Activated CD8-positive, alpha-beta T cell treated with anti-CD3 and anti-CD28 coated beads, Interleukin-2, amount 10 ng/mL, durations not matched to agents 7 days and 5 days (primary cell): ENCODE measurements at places on chromosomes 12 and 14.

GRCh38 chr12:5965950-5966383 lies 20.9 kb upstream of the ANO2 start:
- peak; percentile 63 for DNase-seq
- H3K4me1 ChIP-seq = no peaks in the 10 kb centered on the region
- no peaks in the 10 kb centered on the region for H3K36me3 ChIP-seq
- no peak overlapping the region for H3K4me3 ChIP-seq
- peaks cover 11% of the 10 kb centered on the region for H3K27me3 ChIP-seq

- H3K27me3 ChIP-seq = no peaks in the 10 kb centered on the region
- H3K4me1 ChIP-seq = no peaks in the 10 kb centered on the region
- no peak overlapping the region for H3K27ac ChIP-seq
- H3K4me3 ChIP-seq = no peak overlapping the region
- no peak for DNase-seq
These were observed 238.9 kb upstream of the SRRM4 start for GRCh38 chr12:118742431-118742830.

DNA sequence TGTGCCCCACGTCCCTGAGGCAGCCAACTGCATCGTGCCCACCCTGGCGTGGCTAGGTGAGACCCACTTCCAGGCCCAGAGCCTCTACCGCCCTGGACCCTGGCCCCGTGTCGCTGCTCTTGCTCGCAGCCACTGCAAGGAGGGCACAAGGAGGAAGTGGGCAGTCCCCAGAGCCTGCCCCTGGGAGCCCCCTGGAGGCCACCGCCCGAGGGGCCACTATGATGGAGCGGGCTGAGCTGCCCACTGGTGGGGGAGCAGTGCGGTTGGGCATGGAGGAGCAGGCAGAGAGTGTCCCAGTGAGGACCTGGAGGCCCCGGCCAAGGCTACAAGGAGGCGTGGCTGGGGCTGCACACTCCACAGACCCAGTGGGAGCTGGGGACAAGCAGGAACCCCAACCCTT lies 323.6 kb downstream of the PCNX1 start:
- peaks cover 7% of the 10 kb centered on the region for H3K4me1 ChIP-seq
- no peaks in the 10 kb centered on the region for H3K36me3 ChIP-seq
- no peak overlapping the region for H3K27ac ChIP-seq
- H3K27me3 ChIP-seq = peaks cover 4% of the 10 kb centered on the region
- H3K4me3 ChIP-seq = no peak overlapping the region

DNA sequence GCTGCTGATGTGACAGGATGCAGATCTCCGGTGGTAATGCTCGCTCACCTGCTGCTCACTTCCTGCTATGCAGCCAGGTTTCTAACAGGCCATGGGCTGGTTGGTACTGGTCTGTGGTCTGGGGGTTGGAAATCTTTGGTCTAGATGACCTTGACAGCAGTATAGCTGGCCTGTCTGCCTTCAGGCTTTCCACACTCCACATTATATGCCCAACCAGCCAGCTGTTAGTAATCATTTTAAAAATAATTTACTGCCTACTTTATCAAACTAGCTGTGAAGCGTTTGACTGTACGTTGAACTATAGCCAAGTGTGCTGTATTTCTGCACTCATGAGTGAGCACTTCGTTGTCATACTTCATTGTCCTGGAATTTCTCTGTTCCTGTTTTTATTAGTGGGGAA lies 424.0 kb upstream of the GARIN6 start:
- H3K27ac ChIP-seq = no peak overlapping the region
- H3K36me3 ChIP-seq = no peaks in the 10 kb centered on the region
- no peak for DNase-seq

DNA sequence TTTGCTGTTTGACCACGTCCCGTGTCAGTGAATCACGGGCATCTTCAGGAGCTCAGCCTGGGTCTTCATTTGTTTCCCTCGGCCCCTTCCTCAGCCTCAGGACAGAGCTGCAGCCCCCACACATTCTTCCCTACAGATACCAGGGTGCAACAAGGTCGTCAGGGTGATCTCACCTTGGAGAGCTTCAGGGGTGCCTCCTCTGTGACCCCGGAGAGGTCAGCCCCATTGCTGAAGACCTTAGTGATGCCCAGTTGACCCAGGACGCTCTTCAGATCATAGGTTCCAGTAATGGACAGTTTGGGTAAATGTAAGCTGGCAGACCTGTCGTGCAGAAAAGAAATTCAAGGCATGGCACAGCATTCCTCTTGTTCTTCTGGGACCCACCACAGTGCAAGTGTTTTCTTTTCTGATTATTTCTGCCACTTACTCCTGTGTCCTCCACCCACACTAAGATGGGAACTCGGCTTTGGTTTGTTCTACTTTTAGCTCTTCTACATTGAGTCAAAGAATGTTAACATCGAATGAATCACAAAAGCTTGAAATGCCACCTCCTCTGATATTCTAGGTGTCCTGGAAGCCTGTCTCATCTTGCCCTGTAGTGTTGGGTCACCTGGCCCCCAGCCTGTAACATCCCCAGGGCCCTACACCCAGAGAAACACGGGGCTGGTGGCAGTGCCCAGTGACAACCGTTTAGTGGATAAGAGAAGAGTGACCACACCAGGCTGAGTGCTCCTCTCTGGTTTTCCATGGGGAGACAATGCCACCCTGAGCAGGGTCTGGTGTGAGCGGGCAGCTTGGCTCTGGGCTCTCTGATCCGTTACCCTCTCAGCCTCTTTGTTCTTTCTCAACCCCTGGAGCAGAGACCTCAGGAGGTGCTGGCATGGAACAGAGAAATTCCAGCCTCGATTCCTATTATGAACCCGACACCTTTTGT lies 8.8 kb downstream of the SERPINA1 start:
- H3K4me3 ChIP-seq = no peak overlapping the region
- DNase-seq = no peak
- H3K4me1 ChIP-seq = no peaks in the 10 kb centered on the region

DNA sequence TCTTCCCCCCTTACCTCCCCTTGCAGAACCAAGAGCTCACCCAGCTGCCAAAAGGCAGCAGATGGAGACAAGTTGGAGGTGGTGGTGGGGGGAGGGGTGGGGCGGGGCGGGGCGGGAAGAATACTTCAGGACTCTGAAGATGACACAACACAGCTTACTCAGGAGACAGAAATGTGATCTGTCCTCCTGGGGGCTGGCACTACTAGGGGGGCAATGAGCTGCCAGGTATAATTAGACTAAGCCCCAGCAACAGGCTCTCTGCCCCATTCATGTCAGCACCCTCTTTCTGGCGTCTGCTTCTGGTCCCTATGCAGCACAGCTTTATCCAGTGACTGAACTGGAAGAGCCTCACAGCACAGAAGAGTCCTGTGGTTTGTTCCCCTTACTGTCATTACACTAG lies 407.0 kb downstream of the MED13L start:
- DNase-seq = no peak
- H3K4me1 ChIP-seq = peaks cover 5% of the 10 kb centered on the region
- H3K27ac ChIP-seq = no peak overlapping the region
- no peaks in the 10 kb centered on the region for H3K36me3 ChIP-seq

DNA sequence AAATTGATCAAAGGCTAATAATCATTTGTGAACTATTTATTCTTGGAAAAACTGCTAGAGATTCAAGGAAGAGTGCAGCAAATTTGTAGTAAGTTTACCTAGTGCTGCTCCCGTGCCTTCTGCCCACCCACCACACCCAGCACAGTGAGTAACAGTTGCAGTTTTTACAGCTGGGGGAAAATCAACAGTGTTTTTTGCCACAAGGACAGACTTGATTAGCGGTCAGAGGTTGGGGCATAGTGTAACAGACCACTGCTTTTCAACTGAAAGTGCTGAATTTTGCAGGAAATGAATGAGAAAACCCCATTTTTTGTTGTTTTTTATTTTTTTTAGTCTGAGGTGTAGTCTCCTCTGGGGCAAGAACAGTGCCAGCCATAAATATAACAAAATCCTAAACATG lies 7.5 kb upstream of the KLRK1 start:
- H3K4me3 ChIP-seq = peak overlapping the region; percentile 38
- H3K27ac ChIP-seq = peak overlapping the region; percentile 64
- peaks cover 29% of the 10 kb centered on the region for H3K36me3 ChIP-seq
- H3K27me3 ChIP-seq = no peaks in the 10 kb centered on the region

GRCh38 chr14:74492776-74493342 lies at the start of gene NPC2:
TSS of gene NPC2 (minus strand) at chr14:74493305. CDS start at chr14:74493274, 31 bp downstream.
- no peaks in the 10 kb centered on the region for H3K27me3 ChIP-seq
- H3K36me3 ChIP-seq = peaks cover 12% of the 10 kb centered on the region
- peak; percentile 26 for DNase-seq
- no peak within 1 kb of the TSS for H3K4me3 ChIP-seq
- H3K4me1 ChIP-seq = peaks cover 30% of the 10 kb centered on the region
- H3K27ac ChIP-seq = peak within 1 kb of the TSS; percentile 90

DNA sequence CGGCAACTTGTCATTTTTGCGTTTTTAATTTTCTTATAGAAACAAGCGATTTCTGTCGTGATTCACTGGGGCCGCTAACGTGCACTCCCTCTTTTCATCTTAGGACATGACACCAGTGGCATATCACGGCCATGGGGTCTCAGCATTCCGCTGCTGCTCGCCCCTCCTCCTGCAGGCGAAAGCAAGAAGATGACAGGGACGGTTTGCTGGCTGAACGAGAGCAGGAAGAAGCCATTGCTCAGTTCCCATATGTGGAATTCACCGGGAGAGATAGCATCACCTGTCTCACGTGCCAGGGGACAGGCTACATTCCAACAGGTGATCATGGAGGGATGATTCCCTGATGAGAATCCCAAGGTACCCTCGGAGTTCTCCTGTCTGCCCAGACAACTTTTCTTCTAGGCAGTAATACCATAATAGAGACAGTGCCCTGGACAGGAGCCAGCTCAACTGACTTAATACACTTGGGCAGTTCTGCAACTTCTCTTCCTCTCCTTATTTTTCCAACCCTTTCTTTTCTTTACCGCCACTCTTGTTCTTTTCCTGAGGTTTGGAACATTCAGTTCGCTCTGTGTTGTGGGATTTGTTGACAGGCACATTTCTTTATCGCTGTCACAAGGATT lies 821 bp downstream of the TMEM106C start:
- peaks cover 31% of the 10 kb centered on the region for H3K4me1 ChIP-seq
- H3K27me3 ChIP-seq = peaks cover 24% of the 10 kb centered on the region
- H3K36me3 ChIP-seq = peaks cover 51% of the 10 kb centered on the region
- peak overlapping the region; percentile 85 for H3K27ac ChIP-seq
- peak; percentile 39 for DNase-seq
- peak overlapping the region; percentile 97 for H3K4me3 ChIP-seq

DNA sequence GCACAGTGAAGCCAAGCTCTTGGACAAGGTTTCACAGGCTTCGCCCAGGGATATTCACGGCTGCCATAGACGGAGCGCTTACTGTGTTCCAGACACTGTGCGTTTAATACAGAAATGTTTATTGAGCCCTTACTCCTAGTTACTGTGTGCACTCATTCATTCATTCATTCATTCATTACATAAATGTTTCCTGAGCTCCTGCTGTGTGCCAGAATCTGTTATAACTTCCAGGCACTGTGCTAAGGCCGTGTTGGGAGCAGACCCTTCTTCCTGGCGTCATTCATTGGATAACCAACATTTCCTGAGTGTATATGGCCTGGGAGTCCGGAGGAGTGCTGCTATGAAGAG lies 760 bp upstream of the MED13L start:
- peak overlapping the region; percentile 79 for H3K4me3 ChIP-seq
- peak overlapping the region; percentile 87 for H3K27ac ChIP-seq
- no peaks in the 10 kb centered on the region for H3K27me3 ChIP-seq
- no peak for DNase-seq
- H3K4me1 ChIP-seq = peaks cover 41% of the 10 kb centered on the region

GRCh38 chr12:124754949-124755800 lies 108.5 kb downstream of the SCARB1 start:
- peaks cover 32% of the 10 kb centered on the region for H3K27me3 ChIP-seq
- H3K4me1 ChIP-seq = peaks cover 33% of the 10 kb centered on the region
- H3K36me3 ChIP-seq = peaks cover 2% of the 10 kb centered on the region
- peak overlapping the region; percentile 57 for H3K27ac ChIP-seq
- H3K4me3 ChIP-seq = peak overlapping the region; percentile 37
- peak; percentile 67 for DNase-seq

GRCh38 chr14:99267381-99267780 lies 4.6 kb downstream of the BCL11B start:
- H3K4me1 ChIP-seq = peaks cover 51% of the 10 kb centered on the region
- no peaks in the 10 kb centered on the region for H3K27me3 ChIP-seq
- peaks cover 76% of the 10 kb centered on the region for H3K36me3 ChIP-seq
- H3K4me3 ChIP-seq = peak overlapping the region; percentile 88
- peak overlapping the region; percentile 98 for H3K27ac ChIP-seq
- DNase-seq = no peak

- H3K27ac ChIP-seq = no peak overlapping the region
- H3K27me3 ChIP-seq = no peaks in the 10 kb centered on the region
- H3K4me1 ChIP-seq = no peaks in the 10 kb centered on the region
- no peak overlapping the region for H3K4me3 ChIP-seq
- no peak for DNase-seq
These were observed 42.7 kb upstream of the CRACR2A start for GRCh38 chr12:3795492-3796133.
